ENCODE measurements at places on chromosomes 5 and 9.

- DNase-seq, result no peak
These were observed 93.2 kb upstream of the GAS1 start for GRCh38 chr9:87040410-87041009.

DNA sequence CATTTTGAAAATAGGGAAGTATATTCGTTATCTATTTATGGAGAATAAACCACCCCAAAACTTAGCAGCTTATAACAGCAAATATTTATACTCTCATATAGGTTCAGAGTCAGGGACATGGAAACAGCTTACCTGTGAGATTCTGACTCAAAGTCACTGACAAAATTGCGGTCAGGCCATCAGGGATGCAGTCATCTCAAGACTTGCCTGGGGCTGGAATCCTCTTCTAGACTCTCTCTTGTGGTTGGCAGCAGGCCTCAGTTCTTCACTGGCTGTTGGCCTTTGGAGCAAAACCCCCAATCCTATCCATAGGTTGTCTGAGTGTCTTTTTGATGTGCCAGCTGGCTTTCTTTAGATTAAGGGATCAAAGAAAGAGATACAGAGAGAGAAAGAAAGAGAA is 275.6 kb downstream of the SEC61B start:
- no peak for DNase-seq

GRCh38 chr5:167839065-167839464 is 452.4 kb upstream of the WWC1 start:
- no peak for DNase-seq

DNA sequence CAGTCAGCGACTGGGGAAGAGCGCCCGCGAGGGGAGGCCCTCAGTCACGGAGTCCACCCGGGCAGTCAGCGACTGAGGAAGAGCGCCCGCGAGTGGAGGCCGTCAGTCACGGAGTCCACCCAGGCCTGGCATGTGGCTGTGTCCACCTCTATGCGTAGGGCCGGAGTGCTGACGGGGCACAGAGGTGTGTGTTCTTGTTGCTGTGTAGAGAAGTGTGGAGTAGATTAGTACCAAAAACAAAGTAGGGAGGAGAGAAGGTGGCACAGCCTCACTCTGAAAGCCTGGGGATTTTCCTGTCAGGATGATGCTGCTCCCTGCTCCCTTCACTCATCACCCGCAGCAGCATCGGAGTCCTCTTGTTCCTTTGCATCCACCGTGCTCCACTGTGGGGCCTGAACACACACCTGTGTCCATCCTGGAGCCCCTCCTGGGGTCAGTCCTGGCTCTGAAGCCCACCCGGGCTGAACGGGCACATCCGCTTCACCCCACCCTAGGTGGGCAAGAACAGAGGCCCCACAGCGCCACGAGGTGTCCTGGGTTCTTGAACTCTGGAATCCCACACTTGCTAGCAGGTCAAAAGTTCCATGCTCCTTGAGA is 37.9 kb downstream of the AHRR start:
- DNase-seq, result peak; percentile 3

GRCh38 chr5:153571162-153571561 is 80.7 kb downstream of the GRIA1 start:
- no peak for DNase-seq

DNA sequence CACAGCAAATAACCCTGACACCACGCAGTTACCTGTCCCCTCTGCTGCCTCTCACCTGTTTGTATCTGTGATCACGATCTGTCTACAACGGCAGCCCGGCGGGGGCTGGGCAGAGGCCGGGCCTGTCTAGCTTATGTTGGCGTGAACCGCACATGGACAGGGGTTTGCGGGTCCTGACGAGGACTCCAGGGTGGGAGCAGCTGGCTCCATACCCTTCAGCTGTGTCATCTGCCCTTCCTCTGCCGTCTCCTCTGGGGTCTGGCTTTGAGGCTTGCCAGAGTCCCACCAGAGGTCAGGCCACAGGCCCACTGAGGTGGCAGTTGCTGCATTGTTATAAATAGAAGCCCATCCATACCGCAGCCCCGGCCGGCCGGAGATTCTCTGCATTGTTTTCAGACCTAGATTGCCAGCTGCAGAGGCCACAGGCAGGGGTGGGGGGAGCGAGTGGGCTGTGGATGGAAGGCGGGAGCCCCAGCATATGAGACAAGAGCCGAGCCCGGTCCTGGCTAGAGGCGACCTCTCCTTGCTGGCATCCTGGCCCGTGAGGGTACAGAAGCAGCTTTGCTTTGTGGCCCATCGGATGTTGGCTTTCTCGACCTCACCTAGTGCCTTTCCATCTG is 37.8 kb downstream of the FAM78A start:
- DNase-seq, result peak; percentile 78

GRCh38 chr9:72363236-72363635 is 1.8 kb downstream of the ZFAND5 start:
- DNase-seq, result no peak

- no peak for DNase-seq
These were observed 13.9 kb downstream of the SLC31A2 start for GRCh38 chr9:113164536-113165300.

- no peak for DNase-seq
These were observed 715 bp upstream of the RPS6 start for GRCh38 chr9:19380826-19381075.

DNA sequence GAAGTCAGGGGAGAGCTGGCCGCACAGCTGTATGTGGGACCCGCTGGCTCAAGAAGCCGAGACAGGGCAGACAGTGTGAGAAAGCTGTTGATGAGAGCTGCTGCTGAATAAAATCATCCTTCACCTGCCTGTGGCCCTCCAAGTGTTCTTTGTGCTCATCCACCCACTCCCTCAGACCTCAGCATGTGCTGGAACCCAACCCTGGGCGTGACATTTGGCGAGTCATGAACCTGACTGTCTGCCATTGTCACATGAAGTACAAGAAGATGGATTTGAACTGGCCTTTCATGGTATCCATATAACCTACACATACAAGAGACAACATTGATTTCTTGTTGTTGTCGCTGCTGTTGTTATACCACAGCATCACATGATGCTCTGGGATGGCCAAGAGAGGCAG is 139.7 kb upstream of the PLCXD3 start:
- DNase-seq, result no peak

GRCh38 chr5:143341807-143342570 is 61.5 kb downstream of the NR3C1 start:
- DNase-seq, result no peak

GRCh38 chr5:147912011-147912410 is 5.7 kb upstream of the C5orf46 start:
- DNase-seq, result no peak

DNA sequence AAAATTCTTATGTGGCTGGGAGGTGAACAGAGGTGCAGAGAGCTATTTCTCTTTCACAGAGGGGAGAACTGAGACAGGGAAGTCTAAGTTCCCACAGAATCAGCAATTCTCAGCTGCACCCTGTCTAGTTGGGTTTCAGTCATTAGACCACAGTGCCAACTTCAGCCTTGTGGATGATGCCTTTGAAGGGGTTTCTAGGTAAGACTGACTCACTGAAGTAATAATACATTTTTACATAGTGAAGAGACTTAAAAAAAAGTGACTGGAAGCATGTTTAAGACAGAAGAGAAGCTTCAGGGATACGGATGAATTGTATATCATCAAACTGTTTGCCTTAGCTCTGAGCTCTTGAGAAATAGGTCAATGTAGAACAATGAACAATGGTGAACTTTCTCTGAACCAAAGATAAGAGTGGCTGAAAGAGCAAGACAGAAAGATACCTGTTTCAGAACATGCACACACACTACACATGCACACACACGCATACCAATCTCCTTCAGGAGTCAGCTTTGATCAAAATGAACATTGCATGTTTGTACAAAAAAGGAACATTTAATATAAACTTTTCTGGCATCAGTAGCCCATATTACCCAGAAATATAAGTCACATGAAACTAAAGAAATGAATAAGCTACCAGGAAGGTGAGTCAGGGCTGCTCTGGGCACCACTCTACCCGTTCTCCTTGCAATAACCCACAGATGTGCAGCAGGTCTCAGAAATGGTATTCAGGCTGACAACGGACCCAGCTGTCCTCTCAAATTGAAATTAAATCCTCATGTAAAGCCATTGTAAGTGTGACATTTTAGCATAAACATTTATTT is 12.6 kb upstream of the FYB1 start:
- DNase-seq, result no peak

DNA sequence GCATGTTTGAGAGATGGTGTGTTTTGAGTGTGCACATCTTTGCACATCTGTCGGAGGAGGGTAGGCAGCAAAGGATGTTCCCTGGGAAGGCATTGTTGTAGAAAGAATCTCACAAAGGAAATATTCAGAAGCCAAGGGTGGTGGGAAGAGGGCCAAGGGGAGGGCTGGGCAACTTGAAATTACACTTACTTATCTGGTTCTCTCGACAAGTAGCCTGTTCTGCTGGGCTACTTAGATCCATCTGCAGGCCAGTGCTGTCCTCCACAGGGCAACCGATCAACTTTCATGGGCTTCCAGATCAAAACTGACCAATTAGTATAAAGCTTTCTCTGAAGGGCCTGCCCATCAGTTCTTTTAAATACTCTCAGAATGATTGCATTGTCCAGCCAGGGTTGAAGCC is 495.2 kb downstream of the GADD45G start:
- DNase-seq, result no peak

DNA sequence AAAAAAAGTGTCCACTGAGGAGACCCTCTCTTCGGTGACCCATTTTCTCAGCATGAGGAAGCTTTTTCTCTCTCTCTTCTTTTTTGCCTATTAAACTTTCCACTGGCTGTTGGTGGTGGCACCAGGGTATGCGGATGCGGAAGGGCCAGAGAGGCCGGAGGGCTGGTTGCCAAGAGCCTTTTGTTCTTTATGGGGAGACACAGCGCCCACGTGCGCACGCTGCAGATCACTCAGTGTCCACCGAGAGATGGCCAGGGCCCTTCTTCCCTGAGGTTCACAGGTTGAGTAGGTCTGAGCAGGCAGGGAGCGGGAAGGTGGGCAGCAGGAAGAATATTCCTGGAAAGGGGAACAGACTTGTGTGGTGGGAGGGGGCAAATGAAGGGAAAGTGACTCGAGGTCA is 69.1 kb downstream of the STK10 start:
- no peak for DNase-seq

DNA sequence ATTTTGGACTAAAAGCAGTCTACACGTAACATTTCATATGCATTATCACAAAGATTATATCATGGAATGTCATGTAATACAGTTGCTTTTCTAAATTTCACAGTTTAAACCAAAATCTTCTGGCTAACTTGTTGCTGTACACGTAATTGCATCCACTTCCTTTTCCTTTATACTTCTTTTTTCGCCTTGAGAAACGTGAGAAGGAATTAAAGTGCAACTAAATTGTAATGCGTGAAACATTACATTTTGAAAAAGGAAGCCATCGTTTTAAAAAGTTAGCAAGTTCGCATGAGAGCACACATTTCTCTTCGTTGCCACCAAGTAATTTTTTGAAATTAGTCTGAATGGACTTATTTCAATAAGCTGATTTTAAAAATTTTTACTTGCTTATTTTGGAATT is 80.0 kb downstream of the MEGF10 start:
- no peak for DNase-seq

GRCh38 chr9:101536938-101537337 is 3.3 kb downstream of the RNF20 start:
- no peak for DNase-seq

DNA sequence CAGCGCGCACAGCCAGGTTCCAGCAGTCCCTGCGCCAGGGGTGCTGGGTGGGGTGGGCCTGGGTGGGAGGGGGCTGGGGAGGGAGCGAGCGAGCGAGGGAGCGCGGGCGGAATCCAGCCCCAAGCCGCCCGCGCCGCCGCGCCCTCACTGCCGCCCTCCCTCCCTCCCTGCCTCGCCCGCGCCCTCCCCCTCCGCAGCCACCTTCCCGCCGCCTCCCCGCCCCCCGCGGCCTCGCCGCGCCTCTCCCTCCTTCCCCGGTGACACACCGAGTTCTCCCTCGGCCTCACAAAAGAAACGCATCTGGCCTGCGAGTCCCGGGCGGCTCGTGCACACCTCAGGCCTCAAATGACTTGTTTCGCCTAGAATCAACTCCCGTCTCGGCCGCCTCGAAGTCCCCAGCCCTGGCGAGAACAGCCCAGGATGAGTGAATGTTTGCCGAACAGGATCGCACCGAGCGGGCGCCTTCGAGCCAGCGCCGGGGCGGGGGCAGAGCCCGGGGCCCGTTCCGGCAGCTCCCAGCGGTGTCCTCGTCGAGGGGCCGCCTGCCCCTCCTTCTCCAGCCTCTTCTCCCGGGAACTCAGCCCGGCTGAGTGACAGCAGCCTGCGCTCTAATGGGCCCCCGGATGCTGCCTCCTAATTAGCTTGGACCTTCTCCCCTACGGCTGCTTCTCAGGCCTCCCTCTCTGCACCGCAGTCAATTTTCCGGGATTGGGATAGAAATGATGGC is 371 bp upstream of the PITX1 start:
- DNase-seq, result peak; percentile 65

DNA sequence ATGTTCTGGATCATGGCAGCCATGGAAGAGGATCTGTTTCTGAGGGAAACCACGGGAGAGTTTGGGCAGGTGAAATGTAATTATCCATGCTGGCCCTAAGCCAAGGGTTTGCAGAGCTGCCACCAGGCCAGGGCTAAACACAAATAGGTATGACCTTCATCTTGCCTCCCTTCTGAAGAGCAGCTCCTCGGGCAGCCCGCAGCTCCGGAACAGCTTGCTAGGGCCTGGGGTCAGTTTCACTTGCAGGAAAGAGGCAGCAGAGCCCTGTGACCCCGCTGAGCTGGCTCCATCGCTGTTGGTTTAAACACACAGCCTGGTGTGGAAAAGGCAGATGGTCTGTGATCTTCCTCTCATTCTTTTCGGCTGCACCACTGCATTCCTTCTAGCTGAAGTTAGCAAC is 141.4 kb downstream of the TMEM38B start:
- peak; percentile 33 for DNase-seq

DNA sequence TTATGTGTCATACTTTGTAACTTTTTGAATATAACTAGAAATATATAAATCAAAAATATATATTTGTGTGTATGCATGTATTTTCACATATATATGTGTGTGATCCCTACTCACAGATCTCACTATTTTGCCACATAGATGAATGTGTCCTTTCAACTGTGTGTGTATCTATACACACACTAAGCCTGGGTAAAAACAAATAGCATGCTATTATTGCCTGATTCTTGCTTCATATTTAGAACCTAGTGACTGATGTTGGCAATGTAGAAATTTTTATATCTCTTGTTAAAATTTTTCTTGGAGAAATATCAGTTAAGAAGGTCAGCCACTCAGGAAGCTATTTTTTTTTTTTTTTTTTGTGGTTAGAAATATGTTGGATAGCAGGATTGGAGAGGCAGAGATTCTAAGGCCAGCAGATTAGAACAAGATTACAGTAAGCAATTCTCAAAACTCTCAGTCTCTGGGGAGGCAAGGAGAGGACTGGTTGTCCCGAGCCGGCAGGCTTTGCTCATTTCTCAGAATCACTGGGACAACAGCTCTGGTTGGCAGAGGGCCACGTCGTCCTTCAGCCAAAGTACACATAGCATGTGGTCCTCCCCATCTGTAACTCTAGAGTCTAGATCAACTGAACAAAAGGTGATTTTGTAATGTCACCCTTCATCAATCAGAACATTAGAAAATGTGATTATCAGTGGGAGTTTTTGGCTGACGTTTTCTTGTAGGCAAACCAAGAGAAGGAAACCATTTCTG is 19.7 kb downstream of the C6 start:
- no peak for DNase-seq

GRCh38 chr5:141799507-141800167 is 78.6 kb downstream of the PCDH1 start:
- no peak for DNase-seq

GRCh38 chr9:3292311-3292710 is 233.5 kb downstream of the RFX3 start:
- DNase-seq, result no peak

- no peak for DNase-seq
These were observed 110.8 kb upstream of the ERCC6L2 start for GRCh38 chr9:95764533-95765319.

All from glutamatergic neuron (in vitro differentiated cells).